ENCODE measurements at places on chromosomes 6 and 20.
A peak's percentile ranks its signal among the peaks of the same experiment; 100 is the strongest.

GRCh38 chr6:42279966-42280629 is 62.4 kb upstream of the MRPS10 start:
- H3K27me3 ChIP-seq: no peaks in the 10 kb centered on the region
- peak overlapping the region; percentile 11 for H3K27ac ChIP-seq
- peaks cover 25% of the 10 kb centered on the region for H3K36me3 ChIP-seq
- no peak for DNase-seq
- H3K4me3 ChIP-seq: no peak overlapping the region

- H3K27me3 ChIP-seq: peaks cover 4% of the 10 kb centered on the region
- H3K36me3 ChIP-seq: no peaks in the 10 kb centered on the region
- DNase-seq: no peak
- H3K4me3 ChIP-seq: no peak overlapping the region
- no peak overlapping the region for H3K27ac ChIP-seq
Observed at GRCh38 chr6:167330750-167331149, 5.9 kb downstream of the TTLL2 start.

DNA sequence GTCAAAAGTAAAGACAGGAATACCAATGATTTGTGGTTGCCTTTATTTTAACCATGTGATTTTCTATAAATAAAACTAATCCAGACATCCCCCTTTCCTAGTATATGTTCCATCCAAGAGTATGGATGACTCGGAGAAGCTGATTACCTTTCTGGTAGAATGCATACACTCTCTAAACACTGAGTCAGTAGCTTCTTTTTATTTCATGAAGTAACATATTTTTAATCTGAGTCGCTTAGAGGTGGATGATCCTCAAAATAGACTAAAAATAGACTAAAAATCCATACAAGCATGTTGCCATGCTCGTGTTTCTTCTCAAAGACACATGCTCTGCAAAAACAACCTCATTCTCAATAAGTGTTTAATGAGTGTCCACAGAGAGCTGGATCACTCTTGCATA is 263.7 kb downstream of the COL12A1 start:
- H3K4me1 ChIP-seq: no peaks in the 10 kb centered on the region
- no peak overlapping the region for H3K4me3 ChIP-seq
- H3K27me3 ChIP-seq: no peaks in the 10 kb centered on the region
- H3K36me3 ChIP-seq: no peaks in the 10 kb centered on the region
- no peak for DNase-seq

GRCh38 chr6:68635412-68635705 is 277 bp downstream of the ADGRB3 start:
- no peak overlapping the region for H3K27ac ChIP-seq
- peaks cover 15% of the 10 kb centered on the region for H3K4me1 ChIP-seq
- H3K4me3 ChIP-seq: peak overlapping the region; percentile 85
- H3K27me3 ChIP-seq: peaks cover 52% of the 10 kb centered on the region
- DNase-seq: no peak

Measured in activated CD4-positive, alpha-beta T cell treated with anti-CD3 and anti-CD28 coated beads, Interleukin-2, amount 10 ng/mL, durations not matched to agents 24 days and 14 days (primary cell).